ENCODE measurements at places on chromosomes 7 and 10.

DNA sequence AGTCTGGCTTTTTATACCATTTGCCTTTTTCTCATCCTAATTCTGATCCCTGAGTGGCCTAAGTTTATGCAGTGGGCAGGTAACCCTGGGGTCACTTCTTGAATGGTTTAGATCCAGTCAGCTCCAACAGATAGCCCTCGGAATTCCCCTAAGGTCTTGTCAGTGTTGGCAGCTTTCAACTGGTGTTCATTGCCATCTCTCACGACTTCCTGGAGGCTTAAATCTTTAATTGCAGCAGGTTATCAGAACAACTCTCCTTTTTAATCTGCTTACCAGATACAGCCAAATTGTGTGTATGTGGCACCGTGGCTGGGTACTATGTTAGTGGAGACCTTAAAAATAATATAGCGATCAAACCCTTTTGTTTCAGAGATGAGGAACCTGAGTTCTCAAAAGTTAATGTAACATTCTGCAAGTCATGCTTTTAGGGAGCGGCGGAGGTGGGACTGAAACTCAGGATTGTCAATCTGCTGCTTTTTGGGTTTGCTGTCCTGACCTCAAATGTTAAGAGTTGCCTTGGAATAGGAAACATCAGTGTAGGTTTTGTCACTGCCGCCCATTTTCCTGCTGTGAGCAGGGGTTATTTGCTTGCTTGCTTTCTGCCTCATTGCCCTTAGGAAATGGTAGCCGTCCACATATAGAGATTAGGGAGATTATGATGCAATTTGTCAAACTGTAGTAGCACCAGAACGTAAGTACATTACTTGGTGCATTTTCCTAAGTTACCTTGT is 818 bp downstream of the DLD start:
- no peak for DNase-seq

DNA sequence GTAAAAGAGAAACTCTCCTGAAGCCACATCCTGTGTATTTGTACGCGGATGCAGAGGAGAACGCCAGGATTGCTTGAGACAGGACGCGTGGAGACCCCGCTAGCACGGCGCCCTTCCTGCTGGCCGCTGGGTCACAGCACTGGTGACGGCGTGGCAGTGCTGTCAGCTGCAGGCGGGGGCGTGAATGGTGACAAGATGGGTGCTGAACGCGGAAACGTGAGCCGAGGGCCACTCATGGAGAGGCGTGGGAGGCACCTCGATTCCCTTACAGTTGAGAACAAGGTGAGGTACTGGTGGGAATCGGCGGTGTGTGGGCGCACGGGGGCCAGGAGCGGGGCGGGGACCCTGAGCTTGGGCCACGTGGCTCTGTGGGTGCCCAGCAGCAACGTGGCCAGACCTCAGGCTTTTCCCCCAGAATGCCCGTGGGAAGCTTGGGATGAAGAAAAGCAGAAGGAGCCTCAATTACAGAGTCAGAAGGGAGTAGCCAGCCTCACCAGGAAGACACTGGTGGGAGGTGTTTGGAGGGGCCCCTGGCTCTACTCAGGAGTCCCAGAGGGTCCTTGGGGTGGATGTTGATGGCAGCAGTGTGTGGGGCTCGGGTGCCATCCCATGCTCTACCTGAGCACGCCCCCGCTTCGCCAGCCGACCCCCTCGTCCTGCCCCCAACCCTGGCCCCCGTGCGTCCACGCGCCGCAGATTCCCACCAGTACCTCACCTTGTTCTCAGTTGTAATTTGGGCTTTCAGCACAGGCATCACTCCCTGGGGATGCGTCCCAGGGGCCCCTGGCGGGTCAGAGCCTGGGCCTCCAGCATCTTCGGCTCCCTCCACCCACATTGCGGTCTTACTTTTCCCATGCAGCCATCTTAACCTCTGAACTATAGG is 208.4 kb upstream of the TCERG1L start:
- DNase-seq = no peak

DNA sequence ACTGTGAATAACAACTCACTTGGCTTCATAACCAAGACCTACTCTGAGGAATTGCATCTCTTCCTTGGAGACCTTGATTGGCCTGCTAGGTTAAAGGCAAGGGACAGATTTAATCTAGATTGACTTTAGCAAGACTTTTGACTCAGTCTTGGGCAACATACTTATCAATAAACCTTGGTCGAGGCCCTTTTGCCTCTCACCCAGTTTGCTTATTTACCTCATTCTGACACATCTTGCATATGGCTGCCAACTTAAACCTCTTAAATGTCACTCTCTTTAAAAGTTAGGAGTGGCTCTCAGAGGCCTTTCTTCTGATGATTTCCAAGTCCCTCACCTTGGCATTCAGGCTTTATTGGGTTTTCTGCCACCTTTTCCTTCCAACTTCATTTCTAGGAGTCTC is 124.5 kb downstream of the BAMBI start:
- DNase-seq = no peak

DNA sequence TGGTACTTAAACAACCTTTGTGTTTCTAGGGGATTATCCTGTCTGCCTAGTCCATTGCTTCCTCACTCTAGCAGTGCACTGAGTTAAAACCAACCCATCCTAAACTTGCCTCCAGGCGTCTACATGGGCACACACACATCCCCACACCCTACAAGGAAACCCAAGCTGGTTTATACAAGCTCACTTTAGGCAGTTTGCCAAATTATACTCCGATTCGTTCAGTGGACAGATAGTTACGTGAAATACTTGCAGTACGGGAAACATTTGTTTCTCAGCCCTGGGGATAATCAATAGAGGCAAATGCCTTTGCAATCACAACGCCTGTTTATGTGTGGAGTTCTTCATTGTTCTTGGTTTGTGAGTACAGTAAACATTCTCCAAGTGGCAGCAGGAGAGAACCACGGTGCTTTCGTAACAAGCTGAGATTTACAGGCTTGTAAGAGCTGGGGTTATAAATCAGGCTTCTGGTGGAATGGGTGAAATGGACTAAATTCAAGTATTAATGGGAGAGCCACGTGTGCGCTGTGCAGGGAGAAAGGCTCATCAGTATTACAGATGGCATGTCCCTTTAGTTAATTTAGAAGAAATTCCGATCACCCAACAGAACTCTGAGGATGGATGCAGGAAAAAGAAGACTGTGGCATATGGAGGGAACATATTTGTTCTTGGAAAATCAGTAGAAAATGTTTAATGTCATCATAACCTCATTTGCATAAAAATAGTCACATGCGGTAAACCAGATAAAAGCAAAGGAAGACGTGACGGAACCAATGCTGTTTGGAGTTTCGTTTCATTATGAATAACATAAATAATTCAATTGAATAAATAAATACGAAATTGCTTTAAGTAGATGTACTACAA is 217.1 kb downstream of the GALNT17 start:
- no peak for DNase-seq

DNA sequence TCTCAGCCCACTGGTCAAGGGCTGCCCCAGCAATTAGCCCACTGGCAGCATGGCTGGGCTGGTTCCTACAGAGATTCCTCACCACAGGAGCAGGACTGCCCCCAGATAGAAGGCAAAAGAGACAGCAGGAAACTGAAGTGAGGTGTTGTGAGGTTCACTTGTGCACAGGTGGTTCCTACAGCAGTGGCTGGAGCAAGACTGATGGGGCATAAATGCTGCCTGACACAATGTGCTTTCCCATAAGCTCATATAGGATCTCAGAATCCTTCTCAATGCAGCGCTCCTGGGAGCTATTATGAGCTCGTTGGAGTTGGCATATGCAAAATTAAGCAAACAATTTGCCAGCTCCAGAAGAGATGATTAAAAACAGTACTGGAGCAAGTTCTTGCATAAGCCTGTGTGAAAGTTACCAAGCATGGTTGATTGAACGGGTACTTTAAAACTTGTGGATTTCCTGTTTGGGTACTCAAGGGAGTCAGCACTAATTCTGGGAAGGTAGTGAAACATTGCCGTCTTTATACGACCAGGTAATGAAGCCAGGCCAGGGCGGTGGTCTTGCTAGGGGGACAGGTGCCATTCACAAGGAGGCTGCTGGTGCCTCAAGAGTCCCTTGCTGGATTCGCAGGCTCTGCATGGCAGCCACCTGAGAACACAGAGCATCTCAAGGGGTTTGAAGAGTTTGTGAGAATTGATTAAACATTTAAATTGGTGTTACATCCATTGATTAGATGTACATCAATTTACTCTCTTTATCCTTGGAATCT is 20.3 kb upstream of the PRKCQ start:
- no peak for DNase-seq

GRCh38 chr7:99926321-99926720 is 3.1 kb downstream of the GJC3 start:
- DNase-seq = no peak

DNA sequence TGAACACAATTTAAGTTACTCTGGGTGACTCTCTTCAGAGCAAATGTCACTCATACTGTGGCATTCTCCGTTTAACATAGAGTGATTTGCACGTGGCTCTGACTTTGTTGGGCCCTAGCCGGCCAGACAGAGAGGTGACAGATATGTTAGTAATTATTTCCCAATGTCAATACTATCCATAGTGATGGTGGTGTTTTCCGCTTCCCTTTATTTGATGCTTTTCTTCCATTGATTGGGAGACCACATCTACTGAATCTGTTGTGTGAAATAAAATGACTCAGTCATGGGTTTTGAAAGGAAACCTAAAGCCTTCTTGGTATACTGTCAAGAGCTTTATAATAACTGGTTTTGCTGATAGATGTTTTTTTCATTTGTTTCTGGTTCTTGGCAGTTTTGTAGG is 7.4 kb downstream of the AVL9 start:
- no peak for DNase-seq

DNA sequence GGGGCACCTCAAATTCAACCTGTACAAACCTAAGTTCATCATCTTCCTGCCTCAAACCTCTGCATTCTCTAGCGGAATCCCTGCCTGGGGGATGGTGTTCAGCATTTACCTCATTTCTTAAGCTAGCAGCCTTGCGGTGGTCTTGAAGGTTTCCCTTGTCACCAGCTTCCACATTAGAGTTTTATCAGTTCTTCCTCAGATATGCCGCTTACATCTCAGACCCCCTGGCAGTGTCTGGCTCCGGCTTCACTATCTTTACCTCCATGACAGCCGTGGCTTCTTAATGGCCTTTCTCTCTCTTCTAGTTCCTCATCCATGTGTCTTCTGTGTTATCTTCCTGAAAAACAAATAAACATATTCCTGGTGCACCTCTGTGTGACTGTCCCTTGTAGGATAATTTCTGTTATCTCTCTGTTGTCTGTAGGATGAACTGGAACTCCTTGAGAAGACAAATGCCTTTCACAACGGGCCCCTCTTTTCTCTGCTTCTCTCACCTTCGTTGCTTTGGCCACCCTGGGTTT is 101.1 kb upstream of the BMPER start:
- DNase-seq = no peak

DNA sequence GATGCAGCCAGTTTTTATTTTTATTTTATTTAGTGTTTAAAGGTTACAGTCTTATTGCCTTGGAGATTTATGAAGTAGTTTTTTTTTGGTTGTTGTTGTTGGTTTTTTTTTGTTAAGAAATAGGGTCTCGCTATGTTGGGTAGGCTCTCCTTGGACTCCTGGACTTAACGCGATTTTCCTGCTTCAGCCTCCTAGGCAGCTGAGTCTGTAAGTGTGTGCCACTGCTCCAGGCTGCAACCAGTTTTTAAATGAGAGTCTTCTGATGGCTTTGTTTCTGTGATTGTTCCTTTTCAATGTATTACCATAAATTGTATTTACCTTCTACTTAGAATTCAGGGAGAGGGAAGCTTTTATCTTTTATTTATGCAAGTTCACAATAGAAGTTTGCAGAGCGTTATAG is 62.8 kb downstream of the BICC1 start:
- DNase-seq = no peak

GRCh38 chr10:115052226-115052625 is 40.9 kb upstream of the ATRNL1 start:
- DNase-seq = no peak

DNA sequence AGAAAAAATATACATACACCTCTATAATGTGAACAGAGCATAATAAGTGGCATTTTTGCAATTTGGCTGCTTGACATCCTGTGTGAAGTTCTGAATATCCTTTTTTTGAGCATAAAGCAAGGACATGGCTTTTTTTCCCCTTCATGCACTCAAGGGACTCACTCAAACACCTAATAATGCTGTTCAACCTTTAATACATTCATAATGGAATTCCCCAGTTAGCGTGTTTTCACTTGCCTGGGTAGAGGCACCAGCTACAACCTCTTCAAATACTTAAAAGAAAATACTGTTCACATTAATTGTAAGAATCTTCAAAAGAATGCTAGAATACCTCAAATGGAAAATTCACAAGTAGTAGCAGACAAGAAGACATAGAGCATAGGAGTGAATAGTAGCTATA is 316.8 kb downstream of the PCDH15 start:
- DNase-seq = no peak

- DNase-seq = no peak
These were observed 73.8 kb upstream of the KMT2E start for GRCh38 chr7:104940023-104940710.

GRCh38 chr10:70123817-70124216 is 8.8 kb downstream of the AIFM2 start:
- DNase-seq = no peak

DNA sequence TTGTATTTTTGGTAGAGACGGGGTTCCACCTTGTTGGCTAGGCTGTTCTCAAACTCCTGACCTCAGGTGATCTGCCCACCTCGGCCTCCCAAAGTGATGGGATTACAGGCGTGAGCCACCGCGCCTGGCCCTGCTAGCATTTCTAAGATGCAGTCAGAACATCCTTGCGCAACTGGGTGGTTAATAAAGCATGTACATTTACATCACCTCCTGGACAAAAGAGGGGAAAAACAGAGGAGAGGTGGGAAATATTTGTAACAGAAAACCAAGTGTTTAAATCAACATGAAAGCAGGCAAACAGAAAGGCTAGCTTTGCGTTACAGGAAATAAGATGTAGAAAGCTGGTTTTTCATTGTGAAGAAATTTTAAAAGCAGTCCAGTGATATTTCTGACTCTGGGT is 220.9 kb upstream of the KMT2E start:
- no peak for DNase-seq

DNA sequence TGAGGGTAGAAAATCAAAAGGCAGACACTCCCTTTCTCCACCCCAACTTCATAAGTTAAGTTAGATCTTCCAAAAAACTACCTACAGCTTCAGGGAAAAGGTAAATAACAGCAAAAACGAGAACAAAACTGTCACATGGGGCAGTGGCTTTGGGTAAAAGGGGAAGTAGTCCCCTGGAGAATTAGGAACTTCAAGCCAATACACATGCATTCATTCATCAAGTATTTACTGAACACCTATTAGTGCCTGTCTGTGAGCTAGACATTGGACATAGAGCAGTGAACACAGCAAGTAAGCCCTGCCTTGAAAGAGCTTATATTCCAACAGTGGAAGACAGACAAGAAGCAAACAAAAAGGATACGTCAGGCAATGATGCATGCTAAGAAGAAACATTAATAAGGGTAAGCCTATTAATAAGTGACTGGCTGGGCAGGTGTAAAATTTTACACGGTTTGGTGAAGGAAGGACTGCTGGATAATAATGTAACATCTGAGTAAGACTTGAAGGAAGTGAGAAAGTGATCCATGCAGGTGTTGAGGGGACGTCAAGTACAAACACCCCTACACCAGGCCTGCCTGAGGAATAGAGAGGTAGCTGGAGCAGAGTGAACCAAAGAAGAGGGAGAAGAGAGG is 69.6 kb upstream of the RAPGEF5 start:
- no peak for DNase-seq

GRCh38 chr10:52387744-52388143 is 73.7 kb downstream of the DKK1 start:
- no peak for DNase-seq
